GM12864 (cell line): ENCODE measurements at places on chromosomes 2 and 18.

GRCh38 chr18:79371561-79372121 lies 24.1 kb upstream of the NFATC1 start:
- DNase-seq = no peak

DNA sequence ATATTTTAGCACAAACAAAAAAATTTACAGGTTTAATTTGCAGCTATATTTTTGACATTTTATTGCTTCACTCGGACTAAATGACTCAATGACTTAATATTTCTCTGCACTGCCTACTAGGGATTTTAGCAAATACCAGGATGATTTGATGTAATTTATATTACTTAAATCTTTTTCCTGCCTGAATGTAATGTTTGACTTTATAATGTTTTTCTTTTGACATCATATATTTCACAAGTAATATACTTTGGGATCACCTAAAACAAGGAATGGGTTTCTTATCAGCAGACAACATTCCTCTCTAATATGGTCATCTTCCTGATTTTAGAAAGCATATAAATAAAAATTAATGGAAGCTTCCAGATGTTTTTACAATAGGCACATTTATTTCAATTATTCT lies 253.2 kb upstream of the EPC2 start:
- DNase-seq = no peak

DNA sequence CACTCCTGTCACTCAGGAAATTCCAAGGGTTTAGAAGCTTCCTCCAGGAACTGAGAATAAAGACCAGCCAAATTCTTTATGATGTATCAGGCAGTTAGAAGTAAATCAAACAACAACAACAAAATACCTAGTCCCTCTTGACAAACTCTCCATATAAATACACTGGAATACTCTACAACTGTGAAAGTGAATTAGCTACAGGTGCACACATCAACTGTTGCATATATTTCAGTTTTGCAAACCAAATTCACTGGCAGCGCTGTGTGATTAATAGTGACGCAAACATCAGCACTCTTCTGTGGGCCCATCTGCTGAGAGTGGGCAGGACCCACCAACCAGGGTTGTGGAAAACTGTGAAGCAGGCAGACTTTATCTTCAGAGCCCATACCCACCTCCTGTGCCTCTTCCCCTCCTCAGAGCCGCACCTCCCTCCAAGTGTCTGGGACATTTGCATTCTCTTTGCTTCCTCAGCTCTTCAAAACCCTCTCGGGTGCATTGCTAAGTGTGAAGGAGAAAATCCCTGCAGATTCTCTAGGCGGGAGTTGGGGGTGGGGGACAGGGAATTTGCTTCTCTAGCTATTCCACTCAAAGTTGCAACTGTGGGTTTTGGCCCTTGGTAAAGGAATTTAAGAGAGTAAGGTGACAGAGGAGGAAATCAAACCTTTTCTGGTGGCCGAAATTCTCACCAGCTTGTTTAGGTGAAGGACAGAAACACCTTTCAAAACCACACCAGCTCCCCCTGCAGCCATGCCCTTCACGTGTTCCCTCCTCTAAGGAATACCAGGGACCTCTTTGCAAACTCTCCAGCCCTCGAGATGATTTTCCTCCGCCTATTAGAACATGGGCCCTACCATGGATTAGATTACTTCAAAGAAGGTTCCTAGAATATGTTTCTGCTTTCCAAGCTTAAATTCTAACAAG lies 119.3 kb downstream of the MRO start:
- no peak for DNase-seq

DNA sequence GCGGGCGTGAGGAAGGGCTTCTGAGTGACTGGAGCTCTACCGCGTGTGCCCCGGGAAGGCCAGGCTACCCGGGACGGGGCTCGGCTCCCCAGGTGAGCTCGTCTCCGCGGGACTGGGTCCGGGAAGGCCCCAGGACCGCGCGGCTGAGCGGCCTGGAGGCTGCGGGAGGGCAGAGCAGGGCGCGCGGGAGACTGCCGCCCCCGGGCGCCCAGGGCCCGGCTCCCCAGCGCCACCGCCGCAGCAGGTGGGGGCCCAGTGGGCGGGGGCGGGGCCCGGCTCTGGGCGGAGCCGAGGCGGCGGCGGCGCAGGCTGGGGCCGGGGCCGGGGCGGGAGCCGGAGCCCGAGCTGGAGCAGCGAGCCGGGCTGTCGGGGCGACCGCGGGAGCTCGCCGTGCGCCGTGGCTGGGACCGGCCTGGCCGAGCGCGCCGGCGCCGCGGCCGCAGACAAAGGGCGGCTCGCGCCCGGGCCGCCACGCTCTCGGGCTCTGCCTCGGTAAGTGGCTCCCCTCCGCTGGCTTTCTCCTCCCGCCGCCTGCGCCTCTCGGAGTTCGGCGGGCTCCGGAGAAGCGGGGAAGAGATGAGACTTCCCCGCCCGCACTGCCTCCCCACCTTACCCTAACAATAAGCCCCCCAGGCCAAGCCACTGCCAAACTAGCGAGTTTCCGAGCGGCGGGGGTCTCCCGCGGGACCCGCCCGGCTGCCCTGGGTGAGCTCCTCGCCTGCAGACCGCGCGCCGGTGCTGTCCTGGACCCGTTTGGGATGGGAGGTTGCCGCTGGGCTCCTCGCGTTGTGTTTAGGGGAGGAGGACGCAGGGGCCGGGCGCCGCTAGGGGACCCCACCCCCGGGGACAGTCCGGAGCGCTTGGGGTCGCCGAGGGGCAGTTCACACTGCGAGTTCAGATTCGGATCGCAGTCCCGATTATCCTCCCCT lies at the start of gene MAPK4:
TSS of gene MAPK4 (plus strand) at position 336 of the 929 bp plus-strand sequence. CDS start 103,872 bp downstream, outside the sequence.
- DNase-seq = no peak

DNA sequence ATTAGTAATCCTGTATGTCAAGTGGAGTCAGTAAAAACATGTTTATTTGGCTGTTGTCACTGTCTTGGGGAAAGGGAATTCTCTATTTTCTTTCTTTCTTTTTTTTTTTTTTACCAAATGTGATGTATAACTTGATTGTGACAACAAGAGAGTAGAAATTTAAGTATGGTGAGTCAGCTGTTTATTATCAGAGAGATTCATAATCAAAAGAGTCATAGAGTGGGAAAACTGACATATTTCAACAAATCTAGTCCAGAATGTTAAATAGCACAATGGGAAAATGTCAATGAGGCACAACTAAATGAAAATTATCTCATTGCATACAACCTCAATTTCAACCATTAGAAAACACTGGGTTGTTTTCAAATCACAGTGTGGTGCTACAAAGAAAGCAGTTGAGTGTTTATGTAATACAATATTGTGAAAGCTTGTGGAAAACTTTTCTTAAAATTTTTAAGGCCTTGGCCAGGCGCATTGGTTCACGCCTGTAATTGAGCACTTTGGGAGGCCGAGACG lies 111.9 kb upstream of the DTNA start:
- DNase-seq = no peak

DNA sequence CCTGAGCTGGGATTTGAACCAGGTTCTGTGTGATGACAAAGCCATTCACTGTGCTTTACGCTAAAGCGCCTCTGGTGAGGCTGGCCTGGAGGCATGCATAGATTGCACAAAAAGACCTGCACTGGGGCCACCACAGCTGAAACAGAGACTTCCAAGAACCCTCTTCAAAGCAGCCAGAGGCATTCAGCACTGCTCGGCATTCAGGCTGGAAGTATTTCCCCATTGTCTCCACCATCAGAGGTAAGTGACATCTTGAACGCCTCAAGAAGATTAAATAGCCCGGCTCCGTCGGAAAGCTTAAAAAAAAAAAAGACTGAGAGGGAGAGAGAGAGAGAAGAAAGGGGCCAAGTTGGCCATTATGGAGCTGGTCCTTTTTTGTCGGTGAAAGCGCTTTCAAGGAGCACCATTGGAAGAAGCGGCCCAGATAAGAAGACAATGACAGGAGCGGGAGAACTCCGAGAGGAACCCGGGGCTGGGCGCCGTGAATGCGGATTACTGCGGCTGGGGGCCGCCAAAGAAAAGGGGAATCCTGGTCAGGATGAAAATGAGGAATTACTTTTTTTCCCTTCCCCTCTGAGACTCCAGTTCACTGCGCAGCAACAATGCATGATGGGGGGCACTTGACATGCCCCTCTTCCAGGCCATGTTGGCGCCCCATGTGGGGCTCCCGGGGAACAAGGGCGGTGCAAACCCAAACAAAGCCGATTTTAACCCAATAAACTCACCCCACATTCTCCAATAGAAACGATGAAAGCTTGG lies 228.3 kb downstream of the MYCN start:
- DNase-seq = no peak

DNA sequence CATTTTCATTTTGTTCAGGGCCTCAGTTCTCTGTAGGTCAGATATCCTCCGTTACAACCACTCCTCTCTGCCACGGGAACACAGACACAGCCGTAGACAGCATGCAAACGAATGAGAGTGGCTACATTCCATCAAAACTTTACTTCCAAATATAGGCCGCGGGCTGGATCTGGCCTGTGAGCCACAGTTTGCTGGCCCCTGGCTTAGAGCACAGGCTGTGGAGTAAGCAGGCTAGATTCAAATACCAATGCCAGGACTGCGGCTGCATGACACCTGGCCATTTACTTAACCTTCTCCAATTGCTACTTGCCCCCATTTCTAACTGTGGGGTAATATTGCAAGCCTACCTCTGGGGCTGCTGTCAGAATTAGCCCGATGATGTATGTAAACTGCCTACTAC lies 325.8 kb upstream of the POU3F3 start:
- no peak for DNase-seq

- DNase-seq = no peak
These were observed 26.6 kb upstream of the ICOS start for GRCh38 chr2:203909974-203910373.

GRCh38 chr2:218479595-218479994 lies 60.7 kb downstream of the VIL1 start:
- DNase-seq = no peak

DNA sequence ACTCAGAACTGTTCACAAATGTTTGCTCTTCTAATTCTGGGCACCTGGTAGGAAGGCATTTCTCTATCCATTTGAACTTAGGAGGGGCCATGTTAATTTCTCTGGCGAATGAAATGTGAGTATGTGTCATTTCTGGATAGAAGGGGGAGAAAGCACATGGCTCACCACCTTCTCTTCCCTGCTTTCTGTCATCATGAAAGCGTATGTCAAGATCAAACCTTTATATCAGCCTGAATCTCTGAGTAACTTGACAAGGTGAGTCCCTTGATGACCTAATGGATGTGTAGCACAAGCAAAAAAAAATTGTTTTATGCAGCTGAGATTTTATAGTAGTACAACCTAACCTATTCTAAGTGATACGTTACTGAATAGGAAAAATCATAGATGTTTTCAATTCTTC lies 12.1 kb upstream of the LCT start:
- DNase-seq = no peak

DNA sequence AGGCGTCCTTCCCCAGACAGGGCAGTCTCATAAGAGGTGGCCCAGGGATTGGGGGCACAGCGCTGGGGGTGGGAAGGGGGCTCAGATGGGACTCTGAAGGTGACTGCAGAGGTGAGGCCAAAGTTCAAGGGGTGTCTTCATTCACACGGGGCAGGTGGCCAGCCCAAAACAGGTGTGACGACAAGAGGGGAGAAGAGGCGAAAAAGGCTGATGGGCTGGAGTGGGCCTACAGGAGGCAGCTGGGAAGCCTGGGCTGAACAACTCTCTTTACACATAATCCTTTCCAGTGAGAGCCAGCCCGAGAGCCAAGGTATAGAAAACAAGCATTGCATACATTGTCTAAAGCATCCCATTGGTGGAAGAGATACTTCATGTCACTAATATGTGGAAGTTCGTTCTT lies 130.9 kb upstream of the ASB18 start:
- DNase-seq = no peak

- no peak for DNase-seq
These were observed 132.0 kb upstream of the UBE2E3 start for GRCh38 chr2:180848393-180848792.

DNA sequence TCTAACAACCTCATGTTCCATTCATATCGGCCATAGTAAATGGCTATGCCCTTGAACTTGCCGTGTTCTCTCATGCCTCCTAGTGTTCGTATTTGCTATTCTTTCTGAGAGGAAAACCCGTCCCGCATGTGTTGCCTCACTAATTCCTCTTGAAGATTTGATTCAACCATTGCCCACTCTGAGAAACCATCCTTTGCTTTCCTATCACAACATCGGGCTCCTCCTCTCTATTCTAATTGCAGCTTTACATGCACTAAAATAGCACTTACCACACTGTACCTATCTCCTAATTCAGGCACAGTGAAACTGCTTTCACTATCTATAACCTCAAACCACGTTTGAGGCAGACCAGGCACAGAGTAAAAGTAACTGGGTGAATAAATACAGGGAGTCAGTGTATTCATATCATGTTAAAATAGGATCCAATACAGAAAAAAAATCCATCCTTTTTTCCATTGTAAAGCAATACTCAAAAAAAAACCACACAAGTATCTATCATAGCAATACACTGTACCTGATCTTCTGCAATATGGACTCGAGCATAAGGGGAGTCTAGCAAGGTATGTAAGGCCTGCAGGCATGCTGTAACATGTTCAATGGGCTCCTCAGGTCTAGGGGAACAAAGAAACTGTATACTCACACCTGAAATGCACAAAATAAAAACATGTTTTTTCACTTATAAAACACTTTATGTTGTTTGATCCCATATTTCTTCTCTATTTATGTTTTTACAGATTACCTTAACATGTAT lies 39.0 kb upstream of the STRN start:
- peak; percentile 35 for DNase-seq

DNA sequence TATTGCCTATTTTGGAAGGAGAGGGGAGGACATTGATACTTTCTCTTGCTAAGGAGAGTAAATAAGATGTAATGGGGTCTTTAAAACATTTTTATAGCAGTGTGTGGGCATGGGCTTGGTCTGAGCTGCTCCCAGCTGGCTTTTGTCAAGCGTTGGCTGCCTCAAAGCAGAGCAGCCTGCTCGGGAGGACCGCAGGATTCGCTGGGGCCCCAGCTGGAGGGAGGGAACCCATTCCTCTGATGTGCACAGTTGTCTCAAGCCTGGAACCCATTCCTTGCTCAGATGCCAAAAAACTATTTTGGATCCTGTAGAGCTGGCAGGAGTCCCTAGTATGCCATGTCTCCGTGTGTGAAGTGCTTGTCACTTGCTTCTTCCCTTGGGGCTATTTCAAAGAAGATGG lies 59.4 kb upstream of the RMDN2 start:
- DNase-seq = no peak

GRCh38 chr2:215423928-215424540 lies 11.8 kb downstream of the FN1 start:
- no peak for DNase-seq

DNA sequence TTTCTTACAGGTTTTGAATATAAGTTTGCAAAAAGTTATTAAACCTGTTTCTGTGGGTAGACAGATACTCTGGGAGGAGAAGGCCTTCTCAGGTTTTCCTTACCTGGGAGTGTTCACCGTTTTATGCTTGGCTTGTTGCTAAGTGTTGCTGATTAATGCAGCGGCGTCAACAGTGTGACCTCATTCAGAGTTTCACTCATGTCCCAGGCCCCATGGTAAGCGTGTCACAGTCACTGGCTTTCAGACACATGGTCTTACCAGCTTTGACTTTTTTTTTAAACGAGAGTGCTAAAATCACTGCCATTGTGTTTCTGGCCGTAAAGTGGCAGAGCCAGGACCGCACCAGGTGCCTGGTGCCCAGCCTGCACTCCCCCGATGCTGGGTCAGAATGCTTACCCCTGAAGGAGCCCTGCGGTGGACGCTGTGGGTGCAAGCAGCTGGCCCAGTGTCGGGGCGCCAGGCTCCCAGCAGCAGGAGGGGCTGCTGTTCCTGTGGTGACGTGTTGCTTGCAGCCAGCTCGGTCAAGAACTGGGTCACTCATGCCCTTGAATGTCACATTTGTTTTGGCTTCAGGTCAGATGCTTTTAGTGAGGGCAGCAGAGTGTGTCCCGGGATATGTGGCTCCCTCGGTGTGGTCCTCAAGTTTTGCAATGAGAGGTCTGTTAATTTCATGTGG lies 3.5 kb downstream of the CAPN10 start:
- DNase-seq = no peak

GRCh38 chr2:108945969-108946368 lies 43.1 kb downstream of the EDAR start:
- no peak for DNase-seq

GRCh38 chr2:221807706-221808105 lies 235.6 kb upstream of the EPHA4 start:
- no peak for DNase-seq
